ENCODE measurements at places on chromosomes 12 and 14. TPM values are rescaled to one million over a fixed set of nuclear protein-coding genes. Genes with fewer than 3 reads are reported as not detected.

The TAOK3 gene
- polyA plus RNA-seq, result 16.9 TPM

The PLXNC1 gene
- polyA plus RNA-seq, result 2.4 TPM

The ATF7IP gene
- polyA plus RNA-seq, result 13.3 TPM

The GNB3 gene
- polyA plus RNA-seq, result 3.1 TPM

The ABCB9 gene
- 5.2 TPM for polyA plus RNA-seq

The PTPRR gene
- 0.72 TPM for polyA plus RNA-seq

The KCNH3 gene
- polyA plus RNA-seq, result 1.6 TPM

The LBHD2 gene
- polyA plus RNA-seq, result not detected

The SLC17A8 gene
- 0.02 TPM for polyA plus RNA-seq

The HOMEZ gene
- polyA plus RNA-seq, result 9.8 TPM

The DAO gene
- not detected for polyA plus RNA-seq

The SLC39A5 gene
- polyA plus RNA-seq, result 0.18 TPM

The TEAD4 gene
- 9.6 TPM for polyA plus RNA-seq

The TSPAN8 gene
- 5.5 TPM for polyA plus RNA-seq

The TPH2 gene
- polyA plus RNA-seq, result not detected

The MYO1A gene
- 0.02 TPM for polyA plus RNA-seq

The KRT73 gene
- polyA plus RNA-seq, result not detected

The SLC41A2 gene
- 1.2 TPM for polyA plus RNA-seq

The CCDC60 gene
- 0.07 TPM for polyA plus RNA-seq

The CCDC38 gene
- polyA plus RNA-seq, result 0.05 TPM

All from right cardiac atrium (tissue), 5 donors.